HT-29 (cell line): ENCODE measurements at places on chromosomes 12 and 14. TPM values are rescaled to one million over a fixed set of nuclear protein-coding genes. Genes with fewer than 3 reads are reported as not detected.

Gene OTUB2
- total RNA-seq: 2.3 and 2.4 TPM in 2 replicates

Gene PTCSC3
- not detected in 2 replicates for total RNA-seq

DNA sequence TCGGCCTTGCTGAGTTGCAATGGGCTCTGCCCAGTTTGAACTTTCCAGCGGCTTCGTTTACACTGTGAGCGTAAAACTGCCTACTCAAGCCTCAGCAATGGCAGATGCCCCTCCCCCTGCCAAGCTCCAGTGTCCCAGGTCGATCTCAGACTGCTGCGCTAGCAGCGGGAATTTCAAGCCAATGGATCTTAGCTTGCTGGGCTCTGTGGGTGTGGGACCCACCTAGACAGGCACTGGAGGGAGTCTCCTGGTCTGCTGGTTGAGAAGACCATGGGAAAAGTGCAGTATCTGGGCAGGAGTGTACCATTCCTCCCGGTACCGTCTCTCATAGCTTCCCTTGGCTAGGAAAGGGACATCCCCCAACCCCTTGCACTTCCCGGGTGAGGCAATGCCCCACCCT, 88.2 kb downstream of the KLHL28 start:
- DNase-seq: no peak

DNA sequence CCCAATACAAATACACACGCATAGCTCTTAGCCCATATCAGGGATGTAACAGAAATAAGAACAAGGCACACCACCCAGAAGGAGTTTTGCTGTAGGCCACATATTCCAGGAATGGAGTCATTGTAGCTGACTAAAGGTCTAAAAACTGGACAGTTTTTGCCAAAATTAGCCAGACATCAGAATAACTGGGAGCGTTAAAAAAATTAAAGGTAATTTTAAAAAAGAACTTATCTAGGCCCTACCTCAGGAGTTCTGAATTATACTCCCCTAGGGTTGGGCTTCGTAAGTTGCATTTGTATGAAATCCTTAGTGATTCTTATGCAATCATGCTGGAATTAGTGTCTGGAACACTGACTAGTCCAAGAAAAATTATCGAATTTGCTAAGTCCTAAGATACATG, 987.7 kb downstream of the GALC start:
- DNase-seq: no peak

GRCh38 chr14:80364274-80364673, 153.0 kb upstream of the DIO2 start:
- peak; percentile 7 for DNase-seq

DNA sequence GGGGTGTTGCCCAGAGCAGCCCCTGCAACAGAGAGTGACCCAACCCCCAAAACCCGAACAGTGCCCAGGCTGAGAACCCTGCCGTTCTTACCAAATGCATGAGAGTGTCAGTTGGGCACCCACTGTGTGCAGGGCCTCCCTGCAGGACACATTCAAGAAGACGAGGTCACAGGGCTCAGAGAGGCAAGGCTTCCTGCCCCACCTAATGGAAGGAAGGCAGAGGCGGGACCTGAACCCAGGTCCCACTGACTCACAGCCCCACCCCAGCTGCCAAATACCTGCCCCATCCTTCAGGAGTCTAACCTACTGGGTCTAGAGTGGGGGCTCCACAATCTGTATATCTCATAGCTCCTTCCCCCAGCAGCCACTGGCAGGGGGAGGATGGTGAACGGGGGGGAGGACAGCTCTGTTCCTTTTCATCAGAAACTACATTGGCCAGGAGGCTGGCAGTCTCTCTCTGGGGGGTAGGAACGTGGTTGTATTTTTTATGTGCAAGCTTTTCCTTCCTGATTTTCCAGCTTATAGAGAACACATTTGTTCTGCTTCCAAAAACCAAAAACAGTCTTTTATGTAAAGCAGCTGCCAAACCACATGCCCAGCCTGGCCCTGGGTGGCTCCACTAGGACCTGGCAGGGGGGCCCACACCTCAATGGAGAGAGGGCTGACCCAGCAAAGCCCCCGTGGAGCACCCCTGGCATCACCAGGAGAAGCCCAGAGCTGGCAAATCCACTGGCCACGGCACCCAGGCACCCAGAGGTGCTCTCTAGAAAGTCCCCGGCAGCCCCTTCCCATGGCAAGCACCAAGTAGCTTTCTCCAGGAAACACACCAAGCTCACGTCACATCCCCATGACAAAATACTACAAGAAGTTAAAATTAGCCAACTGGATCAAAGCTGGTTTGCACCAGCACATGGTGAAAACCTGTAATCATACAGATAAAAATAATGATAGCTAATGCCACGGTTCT, 17.0 kb downstream of the NCOR2 start:
- DNase-seq: no peak

GRCh38 chr12:127169321-127170181, 1097.4 kb upstream of the TMEM132C start:
- no peak for DNase-seq

Gene C12orf60
- total RNA-seq: 0.89 and 0.99 TPM in 2 replicates

- DNase-seq: no peak
Measured at GRCh38 chr12:54363618-54364017, 668 bp downstream of the GPR84 start.

- peak; percentile 32 for DNase-seq
Measured at GRCh38 chr12:100926669-100927248, 132.2 kb downstream of the ANO4 start.

DNA sequence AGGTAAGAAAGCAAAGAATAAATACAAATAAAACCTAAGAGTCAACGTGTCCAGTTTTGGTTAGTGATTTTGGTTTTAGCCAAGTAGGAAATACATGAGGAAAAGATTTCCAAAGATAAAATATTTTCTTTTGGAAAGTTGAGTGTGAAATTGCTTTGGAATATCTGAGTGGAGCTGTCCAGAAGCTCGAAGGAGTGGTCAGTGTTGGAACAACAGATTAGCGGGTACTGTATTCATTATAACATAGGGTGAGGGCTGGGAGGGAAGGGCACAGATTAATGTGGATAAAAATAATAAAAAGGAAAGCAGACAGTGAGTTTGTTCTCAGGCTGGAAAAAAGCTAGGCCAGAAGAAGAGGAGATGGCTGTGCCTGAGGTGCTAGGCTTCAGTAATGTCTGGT, 101.5 kb upstream of the SLCO1C1 start:
- no peak for DNase-seq

Gene TC2N
- total RNA-seq: 13.9 and 14.2 TPM in 2 replicates

DNA sequence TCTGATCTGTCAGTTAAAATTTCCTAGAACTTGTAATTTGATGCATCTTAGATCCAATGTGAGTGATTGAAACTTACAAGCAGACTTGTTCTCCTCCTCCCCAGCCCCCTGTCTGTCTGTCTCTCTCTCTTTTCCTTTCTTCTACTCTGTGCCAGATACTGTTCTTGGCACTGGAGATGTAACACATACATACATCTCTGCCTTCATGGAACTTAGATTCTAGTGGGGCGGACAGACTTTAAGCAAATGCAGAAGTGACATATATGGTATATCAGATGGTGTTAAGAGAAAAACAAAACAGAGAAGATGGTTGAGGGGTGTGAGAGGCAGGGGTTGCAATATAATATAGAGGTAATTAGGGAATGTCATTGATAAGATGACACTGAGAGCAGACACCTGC, 6.6 kb downstream of the CHST11 start:
- DNase-seq: no peak

DNA sequence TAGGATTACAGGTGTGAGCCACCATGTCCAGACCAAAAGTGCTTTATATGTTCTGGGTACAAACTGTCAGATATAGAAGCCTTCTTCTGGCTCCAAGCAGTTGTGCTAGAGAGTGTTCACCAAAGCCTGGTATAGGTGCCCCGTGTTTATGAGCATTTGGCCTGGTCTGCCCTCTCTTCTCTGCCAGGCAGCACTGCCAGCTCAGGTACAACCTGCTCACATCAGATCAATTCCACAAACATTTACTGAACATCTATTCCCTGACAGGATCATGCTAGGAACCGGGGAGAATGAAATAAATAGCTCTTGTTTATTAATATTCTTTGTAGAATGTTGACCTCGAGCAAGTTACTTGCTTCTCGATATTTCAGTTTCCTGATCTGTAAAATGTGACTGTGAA, 20.0 kb upstream of the SOCS2 start:
- DNase-seq: no peak
